ENCODE measurements at places on chromosomes 3 and 15. TPM values are rescaled to one million over a fixed set of nuclear protein-coding genes. Genes with fewer than 3 reads are reported as not detected.

RHOA gene
- 601 TPM for total RNA-seq

- no peak overlapping the region for H3K27ac ChIP-seq
- no peak for DNase-seq
- peaks cover 29% of the 10 kb centered on the region for H3K36me3 ChIP-seq
- peaks cover 10% of the 10 kb centered on the region for H3K4me1 ChIP-seq
- H3K27me3 ChIP-seq = no peaks in the 10 kb centered on the region
Observed at GRCh38 chr3:196563721-196564225, 4.6 kb downstream of the WDR53 start.

- H3K27ac ChIP-seq = no peak overlapping the region
- no peaks in the 10 kb centered on the region for H3K4me1 ChIP-seq
- H3K4me3 ChIP-seq = no peak overlapping the region
- no peaks in the 10 kb centered on the region for H3K27me3 ChIP-seq
Observed at GRCh38 chr3:13460341-13460736, 19.8 kb upstream of the HDAC11 start.

ARPP19 gene
- total RNA-seq = 150 TPM

ZNF106 gene
- total RNA-seq = 92.2 TPM
